ENCODE measurements at places on chromosomes 11 and 22.
A peak's percentile ranks its signal among the peaks of the same experiment; 100 is the strongest.

DNA sequence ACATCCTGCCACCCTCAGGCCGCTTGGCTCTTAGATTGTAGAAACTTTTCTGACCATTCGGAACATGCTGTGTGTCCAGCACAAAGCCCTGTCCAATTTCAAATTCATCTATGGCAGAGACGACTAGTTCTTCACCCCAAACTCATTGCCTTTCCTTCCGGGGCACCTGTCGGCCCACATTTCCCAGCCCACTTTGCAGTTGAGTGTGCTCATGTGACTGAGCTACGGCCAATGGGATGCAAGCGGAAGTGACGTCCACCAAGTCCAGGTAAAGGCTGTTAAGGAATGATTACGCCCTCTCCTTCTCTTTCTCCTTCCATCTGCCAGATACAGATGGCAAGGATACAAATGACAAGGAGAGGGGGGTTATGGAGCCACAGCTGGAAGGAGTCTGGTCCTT, 32.5 kb downstream of the SYT13 start:
- DNase-seq, result no peak

DNA sequence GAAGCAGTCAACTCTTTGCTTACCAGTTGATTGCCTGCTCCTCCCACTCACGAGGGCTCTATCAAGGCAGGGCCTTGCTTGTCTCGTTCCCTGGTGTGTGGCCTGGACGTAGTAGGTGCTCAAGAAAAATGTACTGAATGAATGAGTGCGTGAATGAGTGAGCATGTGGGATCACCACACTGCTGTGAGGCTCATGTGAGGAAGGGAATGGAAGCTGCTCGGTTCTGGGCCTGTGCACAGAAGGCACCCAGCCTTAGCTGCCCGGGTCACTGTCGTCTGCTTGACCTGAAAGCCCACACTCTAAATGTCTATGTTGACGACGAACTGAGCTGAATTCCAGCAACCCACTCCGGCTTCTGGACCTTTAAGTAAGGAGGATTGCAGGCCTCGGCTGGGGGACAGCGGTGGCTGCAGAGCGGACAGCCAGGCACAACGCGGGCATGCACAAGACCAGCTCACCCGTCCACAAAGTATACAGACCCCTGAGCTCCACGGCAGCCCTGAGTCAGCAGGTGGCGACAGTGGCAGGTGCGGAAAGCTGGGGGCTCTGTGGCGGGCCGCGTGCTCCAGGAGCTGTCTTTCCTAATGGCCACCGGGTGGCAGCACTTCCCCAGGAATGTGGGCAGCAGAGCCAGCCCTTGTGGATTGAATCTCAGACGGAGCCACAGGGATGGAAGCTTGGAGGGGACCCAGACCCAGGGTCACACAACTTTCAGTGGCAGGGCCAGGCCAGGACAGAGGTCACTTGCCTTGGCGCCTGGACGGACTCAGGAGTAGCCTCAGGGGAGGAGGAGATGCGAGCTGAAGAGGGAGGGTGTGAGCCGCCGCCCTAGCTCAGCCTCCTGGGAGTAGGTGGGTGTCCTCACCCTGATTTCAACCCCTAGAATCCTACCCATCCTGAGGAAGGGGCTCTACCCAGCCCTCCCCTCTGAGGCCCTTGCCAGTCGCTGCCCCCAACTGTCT, 5.0 kb upstream of the PICK1 start:
- peak; percentile 68 for DNase-seq

GRCh38 chr22:45608763-45609180, 62.9 kb upstream of the ATXN10 start:
- DNase-seq, result peak; percentile 99

DNA sequence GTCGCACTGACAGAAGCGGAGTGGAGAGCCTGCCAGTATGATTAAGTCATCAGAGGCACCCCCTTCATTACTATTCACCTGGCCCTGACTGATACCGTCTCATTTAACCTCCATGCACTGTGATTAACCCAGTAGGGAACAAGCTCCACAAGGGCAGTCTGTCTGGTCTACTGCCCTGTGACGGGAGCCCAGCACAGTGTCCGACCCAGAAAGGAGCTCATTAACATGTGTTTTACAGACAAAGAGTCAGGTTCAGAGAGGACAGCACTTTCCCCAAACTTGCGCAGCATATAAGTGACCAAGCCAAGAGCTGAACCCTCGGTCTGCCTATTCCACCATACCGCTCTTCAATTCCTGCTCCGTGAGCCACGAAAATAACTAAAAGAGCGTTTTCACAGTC, 129.5 kb downstream of the RRAS2 start:
- DNase-seq, result no peak

DNA sequence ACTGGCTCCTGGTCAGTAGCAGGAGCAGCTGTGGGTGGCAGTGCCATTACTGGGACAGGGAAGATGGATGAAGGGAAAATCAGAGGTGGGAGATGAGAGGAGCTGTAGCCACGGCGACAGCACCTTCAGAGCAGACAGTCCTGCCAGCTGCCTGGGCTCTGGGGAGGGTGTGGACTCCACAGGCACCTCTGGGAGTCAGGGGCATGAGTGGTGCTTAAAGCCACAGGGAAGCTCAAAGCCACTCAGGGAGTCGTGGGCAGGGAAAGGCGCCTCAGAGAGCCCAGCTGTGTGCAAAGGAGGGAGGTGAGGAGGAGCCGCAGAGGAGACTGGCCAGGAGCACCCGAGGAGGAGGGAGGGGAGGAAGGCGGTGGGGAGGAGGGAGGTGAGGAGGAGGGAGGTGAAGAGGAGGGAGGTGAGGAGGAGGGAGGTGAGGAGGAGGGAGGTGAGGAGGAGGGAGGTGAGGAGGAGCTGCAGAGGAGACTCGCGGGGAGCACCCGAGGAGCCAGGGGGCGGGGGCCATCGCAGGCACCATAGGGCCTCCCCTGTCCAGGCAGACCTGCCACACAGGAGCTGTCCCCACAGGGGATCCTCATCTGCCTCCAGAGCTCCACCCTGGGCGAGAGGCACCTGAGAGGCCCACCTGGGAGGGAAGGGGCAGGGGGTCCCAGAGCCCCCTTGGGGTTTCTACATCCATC, 977.6 kb downstream of the BRD1 start:
- DNase-seq, result no peak

- DNase-seq, result no peak
These were observed 838 bp upstream of the MTFP1 start for GRCh38 chr22:30424534-30425326.

GRCh38 chr11:33256031-33256812, 959 bp upstream of the HIPK3 start:
- DNase-seq, result no peak

- DNase-seq, result peak; percentile 13
These were observed 218.2 kb downstream of the JRKL start for GRCh38 chr11:96607864-96608558.

DNA sequence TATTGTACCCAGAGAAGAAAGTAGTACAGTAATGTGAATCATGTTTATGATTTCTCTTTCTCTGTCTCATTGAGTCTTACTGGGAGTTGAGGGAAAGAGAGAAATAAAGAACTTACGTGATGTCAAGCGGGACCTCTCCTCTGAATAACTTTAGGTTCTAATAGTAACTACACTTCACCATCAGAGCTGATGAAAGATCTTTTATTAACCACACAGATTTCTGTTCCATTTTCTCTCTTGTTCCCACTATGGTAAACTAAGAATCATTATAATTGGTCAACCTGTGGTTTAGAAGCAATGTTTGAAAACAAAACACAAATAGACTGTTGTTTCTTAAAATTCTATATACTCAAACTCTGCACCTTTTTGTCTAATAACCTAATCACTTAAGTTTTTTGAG, 142.3 kb downstream of the ELP4 start:
- no peak for DNase-seq

- DNase-seq, result no peak
These were observed 2.8 kb downstream of the GALNT18 start for GRCh38 chr11:11618973-11619435.

- no peak for DNase-seq
These were observed 5.3 kb downstream of the PHOX2A start for GRCh38 chr11:72238492-72239312.

GRCh38 chr11:126748793-126749192, 251.8 kb downstream of the KIRREL3 start:
- no peak for DNase-seq

DNA sequence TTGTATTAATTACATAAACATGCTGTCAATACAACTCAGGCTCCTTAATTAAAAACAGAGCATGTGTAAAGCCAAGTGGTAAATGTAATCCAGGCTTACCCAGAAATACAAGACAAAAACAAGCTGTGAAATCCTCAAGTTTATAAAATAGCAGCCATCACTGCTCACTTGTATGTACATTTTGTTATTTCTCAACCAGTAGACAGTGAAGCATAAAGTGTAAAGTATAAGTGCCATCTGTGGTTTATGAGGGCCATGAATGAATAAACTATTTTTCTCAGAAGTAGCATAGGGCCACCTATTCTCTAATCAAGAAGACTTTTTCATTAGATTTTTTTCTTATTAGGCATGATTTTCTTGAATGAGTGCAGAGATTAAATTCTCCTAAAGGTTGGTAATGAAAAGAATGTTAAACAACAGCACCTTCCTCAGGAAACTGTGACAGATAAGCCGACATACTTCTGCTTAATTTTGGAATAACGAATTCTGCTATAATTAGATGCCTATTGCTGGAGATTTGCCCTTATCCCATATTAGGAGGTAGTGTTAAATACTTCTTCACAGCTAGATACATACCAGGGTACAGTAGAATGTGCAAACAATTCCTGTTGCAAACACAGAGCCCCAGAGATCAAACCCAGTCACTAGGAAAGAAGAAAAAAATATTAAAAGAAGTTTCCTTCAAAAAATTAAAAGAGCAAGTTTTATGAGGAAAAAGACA, 13.0 kb downstream of the SLC5A12 start:
- no peak for DNase-seq

- no peak for DNase-seq
These were observed 16.2 kb downstream of the CSRP3 start for GRCh38 chr11:19185516-19186052.

DNA sequence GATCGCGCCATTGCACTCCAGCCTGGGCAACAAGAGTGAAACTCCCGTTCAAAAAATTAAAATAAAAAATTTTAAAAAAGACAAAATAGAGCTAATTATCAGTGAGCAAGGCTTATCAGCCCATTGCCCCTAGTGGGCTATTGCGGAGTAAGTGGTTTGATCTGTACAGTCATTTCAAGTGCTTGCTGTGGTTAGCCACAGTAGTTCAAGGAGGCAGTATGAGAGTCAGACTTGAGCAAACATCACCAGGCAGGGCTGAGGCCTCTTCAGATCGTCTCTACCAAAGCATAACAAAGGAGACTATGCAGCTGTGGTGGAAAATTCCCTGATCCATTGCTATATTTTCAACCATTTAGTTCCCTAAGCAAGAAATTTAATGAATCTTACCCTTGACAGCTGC, 4.3 kb upstream of the SBF2 start:
- DNase-seq, result peak; percentile 90

- DNase-seq, result no peak
These were observed 123.5 kb upstream of the LMO1 start for GRCh38 chr11:8387141-8387540.

DNA sequence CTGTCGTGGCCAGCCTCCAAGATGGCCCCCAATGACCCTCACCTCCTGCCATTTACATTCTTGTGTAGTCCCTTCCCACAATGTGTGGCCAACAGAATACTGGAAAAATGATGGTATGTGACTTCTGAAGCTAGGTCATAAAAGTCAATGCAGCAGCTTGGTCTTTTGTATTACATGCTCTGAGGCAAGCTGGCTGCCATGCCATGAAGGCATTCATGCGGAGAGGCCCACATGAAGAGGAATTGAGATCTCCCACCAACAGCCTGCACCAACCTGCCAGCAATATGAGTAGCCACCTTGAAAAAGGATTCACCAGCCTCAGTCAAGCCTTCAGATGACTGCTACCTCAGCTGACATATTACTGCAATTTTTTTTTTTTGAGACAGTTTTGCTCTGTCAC, 4.6 kb downstream of the MRTFA start:
- DNase-seq, result no peak

DNA sequence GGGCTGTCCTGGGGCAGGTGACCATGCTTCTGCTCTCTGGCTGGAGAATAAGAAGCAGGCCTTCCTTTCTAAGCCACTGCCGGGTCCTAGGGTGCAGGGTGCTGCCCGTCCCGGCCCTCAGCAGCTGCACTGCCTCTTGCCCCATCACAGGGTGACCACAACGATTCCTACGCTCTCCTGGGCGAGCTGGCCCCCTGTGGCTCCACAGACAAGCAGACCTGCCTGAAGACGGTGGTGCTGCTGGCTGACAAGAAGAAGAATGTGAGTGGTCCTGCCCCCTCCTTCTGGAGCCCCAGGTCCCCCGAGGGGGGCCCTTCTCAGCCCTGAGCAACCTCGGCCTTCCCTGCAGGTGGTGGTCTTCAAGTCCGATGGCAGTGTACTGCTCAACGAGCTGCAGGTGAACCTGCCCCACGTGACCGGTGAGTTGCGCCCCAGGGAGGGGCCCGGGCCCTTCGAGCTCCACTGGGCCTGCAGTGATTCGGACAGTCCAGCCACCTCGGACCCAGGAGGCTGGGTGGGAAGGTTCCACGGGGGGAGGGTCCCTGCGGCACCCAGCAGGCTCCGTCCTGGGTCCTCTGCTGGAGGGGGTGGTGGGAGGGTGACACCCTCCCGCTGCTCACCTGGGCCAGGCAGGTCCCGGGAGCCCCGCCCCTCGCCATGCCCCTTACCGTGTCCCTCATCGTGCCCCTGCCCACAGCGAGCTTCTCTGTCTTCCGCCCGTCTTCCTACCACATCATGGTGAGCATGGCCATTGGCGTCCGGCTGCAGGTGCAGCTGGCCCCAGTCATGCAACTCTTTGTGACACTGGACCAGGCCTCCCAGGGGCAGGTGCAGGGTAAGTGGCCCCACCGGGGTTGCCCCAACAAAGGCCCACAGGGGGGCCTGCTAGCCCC, 8.3 kb downstream of the MUC2 start:
- DNase-seq, result no peak

DNA sequence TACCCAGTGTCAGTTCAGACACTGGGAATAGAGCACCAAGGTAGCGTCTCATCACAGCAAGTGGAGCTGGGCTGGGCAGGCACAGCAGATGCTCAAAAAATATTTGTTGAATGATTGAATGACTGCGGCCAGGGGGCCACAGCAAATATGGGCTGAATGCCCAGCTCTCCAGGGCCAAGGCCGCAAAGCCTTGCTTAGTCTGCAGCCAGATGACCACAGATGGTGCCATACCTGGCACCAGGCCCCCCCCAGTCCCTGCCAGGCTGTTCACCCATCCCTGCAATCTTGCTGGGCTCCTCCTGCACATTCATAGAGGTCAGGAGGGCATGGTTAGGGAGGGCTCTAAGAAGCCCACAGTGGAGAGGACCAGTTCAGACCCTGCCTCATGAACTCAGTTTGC, 32.9 kb downstream of the ZC3H7B start:
- DNase-seq, result no peak

GRCh38 chr11:216081-216974, 8.8 kb downstream of the RIC8A start:
- no peak for DNase-seq

GRCh38 chr22:39090426-39091064, 6.5 kb upstream of the APOBEC3H start:
- peak; percentile 57 for DNase-seq

Data from HT1080 (cell line).